Activated CD4-positive, CD25-positive, alpha-beta regulatory T cell treated with anti-CD3 and anti-CD28 coated beads, Interleukin-2, amount 50 U/mL, for 24 hours (primary cell): ENCODE measurements at places on chromosomes 1 and 21.

DNA sequence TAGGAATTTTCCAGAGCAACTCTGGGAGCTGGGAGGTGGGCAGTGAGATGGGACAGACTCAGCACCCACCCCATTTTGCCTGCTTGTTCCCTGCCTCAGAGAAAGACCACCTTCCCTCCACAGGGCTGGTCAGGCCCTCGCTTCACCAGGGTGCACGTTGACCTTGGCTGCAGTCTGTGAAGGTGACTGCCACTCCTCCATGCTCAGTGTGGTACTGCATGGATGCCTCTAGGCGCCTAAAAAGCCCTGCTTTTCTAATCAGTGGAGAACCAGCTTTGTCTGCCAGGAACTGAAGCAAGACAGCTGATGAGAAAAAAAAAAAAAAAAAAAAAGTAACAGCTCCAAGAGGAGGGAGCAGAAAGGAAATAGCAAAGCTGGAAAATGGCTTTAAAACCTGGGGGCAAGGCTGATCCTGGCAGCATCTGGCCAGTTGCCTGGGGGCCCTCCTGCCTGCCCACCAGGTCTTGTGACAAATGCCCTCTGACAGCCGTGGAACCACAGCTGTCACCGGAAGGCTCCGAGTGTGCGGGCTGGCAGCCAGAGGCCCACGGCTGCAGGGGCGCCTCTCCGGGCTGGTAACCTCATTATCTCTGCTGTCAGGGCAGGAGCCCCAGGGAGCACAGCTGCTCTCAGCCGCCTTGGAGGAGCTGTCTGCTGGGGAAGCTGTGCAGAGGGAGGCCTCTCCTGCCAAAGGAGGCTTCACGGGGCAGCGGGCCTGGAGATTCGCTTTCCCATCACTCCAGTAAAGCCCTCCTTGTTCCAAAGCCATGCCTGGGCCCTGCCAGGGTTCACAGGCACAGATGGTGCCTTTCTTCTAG, 13.7 kb downstream of the KIAA1614 start:
- ATAC-seq = no peak

DNA sequence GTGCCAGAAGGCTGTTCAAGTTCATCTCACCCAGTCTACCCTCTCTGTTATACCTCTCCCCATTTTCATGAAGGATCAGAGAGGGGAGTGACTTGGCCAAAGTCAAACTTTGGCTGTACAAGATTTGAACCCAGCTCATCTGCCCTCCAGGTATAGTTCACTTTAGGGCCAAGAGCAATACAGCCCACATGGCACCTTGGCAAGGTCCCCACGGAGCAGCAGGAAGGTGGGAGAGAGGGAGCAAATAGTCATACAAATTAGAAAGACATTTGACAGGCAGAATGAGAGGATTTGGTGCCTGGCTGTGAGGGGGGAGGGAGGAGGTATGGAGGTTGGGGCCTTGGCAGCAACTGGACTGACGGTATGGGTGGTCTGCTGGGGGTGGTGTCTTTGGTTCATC, 1.0 kb downstream of the HPCAL4 start:
- no peak for ATAC-seq

- ATAC-seq = no peak
Measured at GRCh38 chr1:7401814-7402547, 369.1 kb upstream of the VAMP3 start.

GRCh38 chr1:117044217-117044616, 15.9 kb upstream of the TTF2 start:
- no peak for ATAC-seq

DNA sequence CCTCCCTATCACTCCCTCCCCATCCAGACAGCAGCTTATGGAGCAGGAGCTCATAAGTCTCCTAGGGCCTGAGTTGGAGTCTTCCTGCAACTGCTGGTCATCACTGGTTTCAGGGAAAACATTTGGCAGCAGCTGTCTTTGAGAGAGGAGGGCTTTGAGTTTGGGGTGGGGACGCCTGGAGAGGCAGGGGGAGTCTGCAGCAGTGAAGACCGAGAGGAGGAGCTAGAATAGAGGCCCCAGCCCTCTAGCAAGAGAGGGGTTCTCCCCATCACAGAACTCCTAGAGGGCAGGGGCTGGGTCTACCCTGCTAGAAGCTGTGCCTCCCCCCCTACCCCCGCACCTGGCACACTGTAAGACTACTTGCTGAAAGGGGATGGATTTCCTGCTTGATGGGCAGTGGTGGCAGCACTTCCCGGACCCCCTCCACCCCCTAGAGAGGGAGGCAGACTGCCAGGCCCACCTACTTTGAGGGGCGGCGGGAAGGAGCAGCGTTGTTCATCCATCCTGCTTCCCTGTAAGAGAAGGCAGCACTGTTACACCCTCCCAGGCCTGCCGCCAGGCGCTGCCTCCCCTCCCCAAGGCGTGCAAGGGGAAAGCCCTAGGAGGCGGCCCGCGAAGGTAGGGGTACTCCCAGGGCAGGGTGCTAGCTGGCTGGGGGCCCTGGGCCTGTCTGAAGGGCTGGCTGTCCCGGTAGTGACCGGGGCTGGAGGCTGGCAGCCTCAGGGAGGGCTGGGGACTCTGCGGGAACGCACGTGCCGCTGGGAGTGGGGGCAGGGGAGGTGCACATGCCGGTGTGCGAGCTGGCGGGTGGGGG, 50.4 kb downstream of the RAP1GAP start:
- ATAC-seq = no peak

GRCh38 chr1:18309552-18310155, 171.1 kb upstream of the KLHDC7A start:
- no peak for ATAC-seq

DNA sequence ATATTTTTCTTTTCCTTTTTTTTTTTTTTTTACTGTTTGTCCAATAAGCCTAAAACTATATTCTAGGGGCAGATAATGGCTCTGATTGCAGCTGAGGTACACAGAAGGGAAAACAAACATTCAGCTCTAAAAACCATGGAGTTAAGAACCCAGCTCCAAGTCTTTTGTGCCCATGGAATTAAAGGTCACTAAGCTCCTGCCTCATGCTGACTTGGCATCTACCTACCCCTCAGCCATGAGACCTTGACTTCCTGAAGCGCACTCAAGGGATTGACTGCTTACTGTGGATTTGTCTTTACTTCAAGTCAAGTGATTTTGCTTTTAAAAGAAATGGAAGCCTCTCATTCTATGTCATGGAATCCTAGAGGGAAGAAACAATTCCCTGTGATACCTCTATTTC, 192.3 kb downstream of the AMY1C start:
- no peak for ATAC-seq

- no peak for ATAC-seq
Measured at GRCh38 chr1:181577475-181577874, 94.2 kb downstream of the CACNA1E start.

DNA sequence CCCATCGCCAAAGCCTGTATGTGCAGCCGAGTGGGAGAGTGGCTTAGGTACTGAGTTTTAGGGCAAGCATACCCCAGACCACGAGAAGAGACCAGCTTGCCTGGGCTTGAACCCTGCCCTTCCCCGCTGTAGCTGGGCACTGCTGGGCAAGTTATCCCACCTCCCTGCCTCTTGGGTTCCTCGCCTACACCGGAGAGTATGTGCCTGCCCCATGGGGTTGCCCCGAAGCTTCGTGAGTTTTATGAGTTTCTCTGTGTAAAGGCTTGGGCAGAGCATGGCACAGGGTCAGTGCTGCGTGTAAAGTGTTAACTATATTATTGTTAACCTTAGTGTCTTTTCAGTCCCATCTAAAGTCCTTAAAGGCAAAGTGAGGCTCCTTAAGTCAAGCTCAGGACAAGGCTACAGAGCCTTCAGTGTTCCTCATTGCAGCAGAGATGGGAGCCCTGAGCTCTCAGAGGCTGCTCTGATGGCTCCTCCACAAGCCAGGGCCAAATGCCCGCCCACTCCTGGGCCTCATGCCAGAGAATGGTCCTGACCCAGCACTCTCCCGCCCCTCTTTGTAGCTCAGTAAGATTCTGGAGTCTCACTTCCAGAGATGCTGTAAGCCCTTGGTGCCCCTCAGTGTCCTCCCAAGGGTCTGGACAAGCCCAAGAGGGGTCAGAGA, 37.0 kb upstream of the KCNA10 start:
- ATAC-seq = no peak

DNA sequence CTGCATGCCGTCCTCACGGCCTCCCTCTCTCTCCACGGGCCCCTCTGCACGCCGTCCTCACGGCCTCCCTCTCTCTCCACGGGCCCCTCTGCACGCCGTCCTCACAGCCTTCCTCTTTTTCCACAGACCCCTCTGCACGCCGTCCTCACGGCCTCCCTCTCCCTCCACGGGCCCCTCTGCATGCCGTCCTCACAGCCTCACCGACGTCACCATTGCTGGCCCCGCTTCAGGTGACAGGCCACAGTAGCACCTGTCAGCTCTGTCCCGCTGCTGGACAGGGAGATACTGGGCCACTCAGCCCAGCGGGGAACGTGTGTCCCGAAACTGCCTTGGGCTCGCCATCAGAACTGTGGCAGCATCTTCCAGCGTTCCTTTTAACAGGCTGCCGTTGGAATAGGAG, 82.8 kb upstream of the COL6A1 start:
- ATAC-seq = no peak

- no peak for ATAC-seq
Measured at GRCh38 chr1:54138994-54139393, 13.8 kb downstream of the CDCP2 start.

DNA sequence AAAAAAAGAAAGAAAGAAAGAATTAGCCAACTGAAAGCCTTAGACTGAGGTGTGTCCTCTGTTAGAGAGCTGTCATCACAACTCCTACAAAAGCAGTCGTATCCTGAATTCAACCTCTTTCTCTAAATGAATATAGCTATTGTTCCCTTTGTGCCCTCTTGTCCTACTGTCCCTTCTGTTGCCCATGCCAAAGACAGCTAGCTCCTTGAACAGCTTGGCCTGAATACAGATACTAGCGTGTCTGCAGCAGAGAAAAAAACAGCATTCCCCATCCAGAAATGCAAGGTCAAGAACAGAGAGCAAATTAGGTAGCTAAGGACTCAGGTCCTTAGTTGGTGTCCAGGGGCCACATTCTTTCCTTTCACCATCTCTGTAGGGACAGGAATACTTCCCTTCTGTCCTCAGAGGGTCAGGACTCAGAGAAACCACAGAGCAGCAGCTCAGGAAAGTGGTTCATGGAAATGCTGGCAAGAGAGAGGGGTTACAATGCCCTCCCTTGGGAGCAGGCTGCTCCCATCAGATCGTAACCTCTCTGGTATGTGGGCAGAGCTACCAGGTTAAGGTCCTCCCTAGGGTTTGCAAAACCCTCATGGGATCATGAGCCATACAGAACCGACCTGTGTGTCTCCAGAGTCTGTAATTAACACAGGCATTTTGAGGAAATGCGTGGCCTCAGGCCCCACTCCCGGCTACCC, 1.8 kb upstream of the ZBTB48 start:
- no peak for ATAC-seq

DNA sequence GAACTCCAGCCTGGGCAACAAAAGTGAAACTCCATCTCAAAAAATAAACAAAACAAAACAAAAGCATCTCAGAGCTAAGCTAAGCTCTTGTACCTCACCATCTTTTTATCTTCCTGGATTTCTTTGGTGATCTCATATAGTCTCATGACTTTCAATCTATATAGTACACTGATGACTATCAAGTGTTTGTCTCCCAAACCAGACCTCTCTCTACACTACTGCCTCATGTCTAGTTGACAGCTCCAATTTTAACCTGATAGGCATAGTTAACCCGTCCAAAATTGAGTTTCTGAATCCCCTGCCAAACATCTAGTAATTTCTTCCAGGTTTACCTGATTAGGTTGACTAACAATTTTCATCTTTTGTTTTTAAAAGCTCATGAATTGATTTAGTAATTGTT, 151.7 kb downstream of the COP1 start:
- ATAC-seq = no peak

DNA sequence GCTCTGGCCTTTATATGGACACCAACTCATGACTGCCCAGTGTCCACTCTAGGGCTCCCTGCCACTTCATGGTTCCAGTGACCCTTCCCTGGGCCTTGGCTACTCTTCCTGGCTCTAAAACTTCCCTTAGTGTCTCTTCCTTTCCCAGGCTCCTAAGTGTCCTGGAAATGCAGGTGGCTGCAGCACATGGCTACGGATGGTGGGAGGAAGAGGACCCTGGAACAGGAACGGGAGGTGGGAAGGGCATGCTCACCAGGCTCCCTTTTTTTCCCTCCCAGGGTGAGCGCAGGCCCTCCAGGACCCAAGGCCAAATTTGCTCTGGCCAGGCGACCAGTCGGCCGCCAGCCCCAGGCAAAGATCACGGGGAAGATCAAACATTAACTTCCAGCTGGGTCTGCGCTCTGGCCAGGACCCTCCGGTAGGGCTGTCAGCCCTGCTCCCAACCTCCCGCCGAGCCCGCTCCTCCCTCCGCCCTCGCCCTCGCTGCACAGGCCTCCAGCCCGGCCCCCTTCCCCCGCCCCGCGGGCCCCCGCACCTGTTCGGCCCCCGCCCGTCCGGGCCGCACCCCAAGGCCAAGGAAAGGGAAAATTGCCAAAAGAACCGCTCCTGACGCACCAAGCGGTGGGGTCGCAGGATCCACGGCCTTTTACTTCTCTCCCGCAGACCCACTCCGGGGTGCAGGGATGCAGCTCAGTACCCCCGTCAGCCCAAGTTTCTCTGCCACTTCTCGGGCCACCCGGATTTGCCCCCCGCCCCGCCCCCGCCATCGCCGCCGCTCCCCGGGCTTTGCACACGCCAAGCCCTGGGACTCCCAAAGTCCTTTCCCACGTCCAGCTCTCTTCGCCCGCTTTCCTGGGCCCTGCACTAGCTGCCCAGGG, 894 bp downstream of the TCEA3 start:
- ATAC-seq = no peak

DNA sequence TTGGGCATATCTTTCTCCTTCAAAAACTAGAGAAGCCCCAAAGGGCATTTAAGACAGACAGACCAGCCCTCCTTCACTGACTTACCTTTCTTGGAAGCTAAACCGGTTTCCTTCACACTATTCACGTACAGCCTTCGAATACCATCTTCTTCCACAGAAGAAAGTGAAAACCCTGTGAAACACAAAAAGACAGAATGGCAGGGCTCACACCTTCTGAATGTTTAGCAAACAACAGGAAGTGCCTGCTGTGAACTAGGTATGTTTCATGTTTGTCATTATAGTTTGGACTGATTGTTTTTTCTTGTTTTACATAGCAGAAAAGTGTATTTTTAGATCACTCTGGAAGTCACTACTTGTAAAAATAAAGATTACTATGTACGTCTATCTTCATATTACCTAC, 148.6 kb upstream of the KRTAP19-8 start:
- ATAC-seq = no peak

DNA sequence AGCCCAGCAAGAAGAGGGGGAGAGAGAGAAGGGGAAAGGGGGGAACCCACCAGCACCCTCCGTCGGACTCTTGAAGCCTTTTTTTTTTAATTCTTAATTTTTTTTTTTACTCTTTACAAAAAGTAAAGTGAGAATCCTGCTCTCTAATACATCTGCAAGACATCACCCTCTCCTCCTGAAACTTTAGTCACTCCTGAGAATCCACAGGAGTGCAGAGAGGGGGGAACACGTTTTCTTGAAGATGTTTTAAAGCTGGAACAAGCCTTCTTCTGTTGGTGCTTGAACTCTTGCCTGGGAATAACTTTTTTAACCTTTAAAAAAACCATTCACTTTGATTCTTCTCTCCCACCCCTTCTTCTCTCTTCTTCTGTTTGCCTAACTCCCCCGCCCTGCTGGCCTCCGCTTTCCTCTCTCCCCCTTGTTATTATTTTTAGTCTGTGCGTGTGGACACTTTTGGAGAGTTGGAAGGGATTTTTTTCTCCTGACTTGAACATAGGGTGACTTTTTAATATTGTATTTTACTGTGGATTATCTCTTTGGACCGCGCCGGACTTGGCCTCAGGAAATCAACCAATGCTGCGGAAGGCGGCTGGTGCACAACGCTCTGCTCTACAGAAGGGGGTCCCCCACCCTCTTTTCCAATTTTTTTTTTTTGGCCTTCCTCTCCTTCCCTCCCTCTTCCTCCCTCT, 383 bp upstream of the PRRX1 start:
- no peak for ATAC-seq

GRCh38 chr1:218345673-218346390, 696 bp downstream of the TGFB2 start:
- peak; percentile 59 for ATAC-seq
